ENCODE measurements at places on chromosomes 13 and 19.

GRCh38 chr13:111421216-111421615, 100.8 kb downstream of the TEX29 start:
- peak; percentile 34 for DNase-seq

DNA sequence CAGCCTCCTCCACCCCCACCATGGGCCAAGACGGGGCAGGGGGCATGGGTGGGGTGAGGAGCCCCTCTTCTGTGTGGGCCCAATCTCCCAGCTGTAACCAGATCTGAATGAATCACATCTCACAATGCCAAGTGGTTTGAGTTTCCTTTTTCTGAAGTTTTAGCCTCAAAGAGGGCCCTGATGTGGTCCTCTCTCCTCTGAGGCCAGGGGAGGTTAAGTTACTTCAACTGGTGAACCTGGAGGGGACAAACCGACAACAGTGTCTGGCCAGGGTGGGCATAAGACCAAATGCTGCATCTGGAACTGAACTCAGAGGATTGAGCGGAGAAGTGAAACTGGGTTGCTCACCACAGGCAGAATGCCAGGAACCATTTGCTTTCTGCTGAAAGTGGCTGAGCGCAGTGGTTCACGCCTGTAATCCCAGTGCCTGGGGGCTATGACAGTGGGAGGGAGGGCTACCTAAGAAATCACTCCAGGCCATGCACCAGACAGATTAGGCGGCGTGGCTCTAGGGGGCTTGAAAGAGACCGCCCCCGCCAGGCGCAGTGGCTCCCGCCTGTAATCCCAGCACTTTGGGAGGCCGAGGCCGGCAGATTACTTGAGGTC, 15.4 kb upstream of the IRGC start:
- DNase-seq, result no peak

DNA sequence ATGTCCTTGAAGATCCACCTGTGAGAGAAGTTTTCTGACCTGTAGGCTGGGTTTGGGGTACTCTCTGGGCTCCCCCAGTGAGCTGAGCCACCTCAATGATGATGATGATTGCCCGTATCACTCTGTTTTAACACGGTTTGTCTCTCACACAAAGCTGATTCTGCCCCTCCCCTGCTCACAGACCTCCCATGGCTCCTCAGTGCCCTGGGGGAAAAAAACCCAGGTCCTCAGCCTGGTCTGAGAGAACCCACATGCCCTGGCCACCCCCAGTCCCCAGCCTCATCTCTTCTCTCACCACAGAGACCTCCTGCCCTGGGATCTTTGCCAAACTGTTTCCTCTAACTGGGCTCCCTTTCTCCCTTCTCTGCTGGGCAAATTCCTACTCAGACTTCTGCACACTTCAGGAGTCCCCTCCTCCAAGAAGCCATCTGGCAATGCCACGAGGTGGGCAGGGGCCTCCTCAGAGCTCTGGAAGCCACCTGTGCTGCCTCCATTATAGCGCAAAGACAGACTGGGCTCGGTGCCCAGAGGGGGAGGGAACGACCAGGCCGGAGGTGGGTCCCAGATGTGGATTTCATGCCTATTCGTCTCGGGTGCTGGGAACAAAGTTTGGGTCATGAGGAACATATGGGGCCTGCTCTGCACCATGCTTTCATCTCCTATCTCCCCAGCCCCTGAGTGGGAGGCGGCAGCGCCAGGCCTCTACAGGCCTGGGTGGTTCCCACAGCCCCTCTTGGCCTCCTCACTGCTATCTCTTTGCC, 8.5 kb upstream of the CA11 start:
- no peak for DNase-seq

- DNase-seq, result no peak
Measured at GRCh38 chr13:65095161-65096082, 2134.7 kb downstream of the PCDH9 start.

GRCh38 chr19:13952931-13953531, 722 bp downstream of the DCAF15 start:
- DNase-seq, result peak; percentile 70

DNA sequence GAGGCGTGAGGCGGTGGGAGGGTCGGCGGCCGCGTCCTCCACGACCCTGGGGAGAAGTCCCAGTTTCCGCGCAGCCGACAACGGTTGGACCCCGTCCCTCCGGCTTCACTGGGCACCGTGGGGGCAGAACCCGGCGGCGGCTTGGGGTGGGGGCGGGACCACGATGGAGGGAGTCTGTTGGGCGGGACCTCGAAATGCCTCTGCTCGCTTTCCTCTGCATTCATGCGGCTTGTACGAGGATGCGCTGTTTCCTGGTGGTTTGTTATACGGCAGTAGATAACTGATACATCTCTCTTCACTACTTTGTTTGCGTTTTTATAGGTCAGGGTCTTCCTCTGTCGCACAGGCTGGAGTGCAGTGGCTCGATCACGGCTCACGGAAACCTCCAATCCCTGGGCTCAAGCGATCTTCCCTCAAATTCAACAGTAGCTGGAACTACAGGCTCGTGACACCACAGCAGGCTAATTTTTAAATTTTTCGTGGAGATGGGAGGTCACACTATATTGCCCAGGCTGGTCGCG, 24.6 kb upstream of the ZNF846 start:
- no peak for DNase-seq

DNA sequence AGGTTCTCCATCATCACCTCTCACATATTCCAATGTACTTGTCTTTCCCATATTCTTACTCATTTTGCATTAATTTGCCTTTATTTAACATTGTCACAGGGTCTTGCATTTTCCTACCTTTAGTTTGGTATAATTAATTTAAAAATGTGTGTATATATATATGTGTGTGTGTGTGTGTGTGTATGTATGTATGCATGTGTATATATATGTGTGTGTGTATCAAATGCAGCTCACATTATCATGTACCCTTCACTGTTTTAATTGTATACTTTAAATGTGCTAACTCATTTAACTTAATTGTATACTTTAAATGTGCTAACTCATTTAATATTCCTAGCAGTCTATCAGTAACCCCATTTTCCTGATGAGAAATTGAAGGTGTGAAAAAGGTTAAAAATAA, 104.5 kb downstream of the PCDH9 start:
- DNase-seq, result no peak

DNA sequence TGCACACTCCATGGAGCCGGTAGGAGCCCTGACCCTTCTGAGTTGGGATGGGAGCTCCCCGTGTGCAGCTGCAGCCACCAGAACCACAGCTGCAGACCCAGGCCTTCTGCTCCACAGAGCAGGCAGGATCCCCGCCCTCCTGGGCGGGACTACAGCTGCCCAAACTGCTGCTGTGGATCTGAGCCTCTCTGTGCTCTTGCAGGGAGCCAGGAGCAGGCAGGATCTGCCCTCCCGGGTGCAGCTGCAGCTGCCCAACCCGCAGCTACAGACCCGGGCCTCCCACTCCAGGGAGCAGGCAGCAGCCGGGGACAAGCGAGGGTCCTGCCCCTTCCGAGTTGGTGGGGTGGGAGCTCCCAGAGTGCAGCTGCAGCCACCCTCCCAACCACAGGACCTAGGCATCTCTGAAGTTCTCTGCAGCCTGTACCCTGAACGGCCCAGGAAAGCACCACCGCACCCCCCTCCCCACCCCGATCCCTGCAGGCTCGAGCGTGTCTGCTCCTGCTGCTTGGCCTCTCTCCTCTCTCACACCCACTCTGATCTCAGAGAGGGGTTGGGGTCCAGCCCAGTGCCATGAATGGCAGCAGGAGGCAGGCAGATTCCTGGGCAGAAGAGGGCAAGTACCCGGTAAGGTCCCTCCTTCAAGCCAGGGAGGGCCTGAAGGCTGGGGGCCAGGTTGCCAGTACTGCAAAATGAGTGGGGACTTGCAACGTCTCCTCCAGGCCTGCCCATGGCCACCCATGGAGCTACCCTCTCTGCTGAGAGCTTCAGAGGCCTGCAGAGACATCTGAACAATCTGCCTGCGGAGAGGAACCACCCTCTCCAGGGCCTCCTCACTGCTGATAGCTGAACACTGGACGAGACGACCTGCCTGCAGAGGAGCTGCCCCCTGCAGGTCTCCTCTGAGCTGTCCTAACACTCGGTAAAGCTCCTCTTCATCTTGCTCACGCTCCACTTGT, 16.4 kb upstream of the EMP3 start:
- peak; percentile 84 for DNase-seq

GRCh38 chr19:47582320-47582909, 9.5 kb upstream of the ZNF541 start:
- DNase-seq, result no peak

All from endodermal cell (in vitro differentiated cells).